ENCODE measurements at places on chromosomes 1 and 21.

GRCh38 chr1:11629184-11630016 is 24.8 kb downstream of the FBXO2 start:
- no peak for DNase-seq

- no peak for DNase-seq
Observed at GRCh38 chr1:212225871-212226302, 59.3 kb upstream of the PPP2R5A start.

GRCh38 chr1:99363531-99363930 is 99.2 kb downstream of the PLPPR4 start:
- no peak for DNase-seq

- DNase-seq: no peak
Observed at GRCh38 chr21:36845790-36846189, 120.7 kb downstream of the HLCS start.

Data from amygdala (tissue), 56 donors.